CD4-positive, alpha-beta memory T cell (primary cell): ENCODE measurements at places on chromosomes 13 and 19.
A peak's percentile ranks its signal among the peaks of the same experiment; 100 is the strongest.

DNA sequence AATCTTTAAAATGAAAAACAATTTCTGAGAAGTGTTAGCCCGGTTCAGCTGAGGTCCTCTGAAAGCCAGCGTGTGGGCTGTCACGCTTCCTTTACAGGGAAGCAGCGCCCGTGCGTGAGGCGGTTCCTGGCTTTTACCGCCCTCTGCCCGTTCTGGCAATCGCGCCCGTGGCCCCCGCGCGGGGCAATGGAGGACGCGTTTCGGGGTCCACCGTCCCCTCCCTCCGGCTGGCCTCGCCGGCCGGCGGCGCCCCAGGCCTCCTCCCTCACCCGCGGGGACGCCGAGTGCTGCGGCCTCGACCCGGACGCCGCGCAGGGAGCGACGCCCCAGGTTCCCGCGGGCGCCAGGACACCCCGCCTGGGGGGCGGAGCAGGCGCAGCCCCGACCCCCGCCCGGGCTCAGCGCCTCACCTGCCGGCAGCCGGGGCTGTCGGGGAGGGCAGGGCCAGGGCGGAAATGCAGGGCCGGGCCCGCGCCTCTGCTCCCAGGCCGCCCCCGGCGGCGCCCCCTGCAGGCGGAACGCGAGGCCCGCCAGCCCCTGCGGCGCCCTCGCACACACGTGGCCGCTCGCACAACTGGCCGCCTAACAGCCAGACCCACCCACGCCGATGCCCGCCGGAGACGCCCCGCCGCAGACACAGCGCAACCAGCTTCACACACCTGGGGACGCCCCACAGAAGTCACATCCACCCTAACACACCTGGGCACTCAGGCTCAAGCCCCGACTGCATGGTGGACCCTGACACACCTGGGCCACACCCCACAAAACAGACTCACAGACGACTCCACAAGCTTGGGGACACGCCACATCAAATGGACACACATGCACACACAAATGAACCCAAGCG, at the start of gene GGACT:
TSS of gene GGACT (minus strand) at position 459 of the 847 bp plus-strand sequence. CDS start 56,198 bp downstream, outside the sequence.
- DNase-seq, result peak; percentile 77

DNA sequence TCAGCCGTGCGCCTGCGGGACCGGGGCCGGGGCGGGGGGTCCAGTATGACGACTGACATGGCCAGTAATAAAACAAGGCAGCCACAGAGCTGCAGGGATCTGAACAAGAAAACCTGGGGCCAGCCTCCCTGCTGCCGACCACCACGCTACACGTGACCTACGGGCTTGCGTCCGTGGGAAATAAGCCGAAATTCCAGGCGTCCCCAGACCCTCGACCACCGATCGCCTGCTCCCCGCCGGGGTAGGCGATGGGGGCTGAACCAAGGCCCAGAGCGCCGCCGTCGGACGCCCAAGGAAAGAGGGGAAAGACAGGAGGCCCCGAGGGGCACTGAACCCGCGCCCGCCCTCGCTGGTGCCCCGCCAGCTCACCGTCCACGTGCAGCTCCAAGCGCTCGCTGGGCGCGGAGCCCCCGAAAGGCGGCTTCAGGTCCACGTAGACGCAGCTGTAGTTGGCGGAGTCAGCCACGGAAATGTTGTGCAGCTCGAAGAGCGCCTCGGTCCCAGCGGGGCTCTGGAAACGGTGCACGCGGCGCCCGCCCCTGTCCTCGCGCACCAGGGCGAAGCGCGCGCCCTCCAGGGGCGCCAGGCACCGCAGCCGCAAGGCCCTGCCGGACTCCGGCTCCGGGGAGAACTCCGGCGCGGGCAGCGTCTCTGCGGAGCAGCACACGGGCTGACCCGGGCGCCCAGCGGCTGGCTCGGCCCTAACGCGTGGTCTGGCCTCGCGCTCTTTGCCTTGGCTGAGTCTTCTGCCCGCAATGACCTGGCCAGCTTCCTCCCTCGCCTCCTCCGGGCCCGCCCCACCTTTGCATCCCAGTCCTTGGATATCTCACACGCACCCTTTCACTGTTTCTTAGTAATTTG, 3.1 kb downstream of the A1BG start:
- DNase-seq, result no peak

DNA sequence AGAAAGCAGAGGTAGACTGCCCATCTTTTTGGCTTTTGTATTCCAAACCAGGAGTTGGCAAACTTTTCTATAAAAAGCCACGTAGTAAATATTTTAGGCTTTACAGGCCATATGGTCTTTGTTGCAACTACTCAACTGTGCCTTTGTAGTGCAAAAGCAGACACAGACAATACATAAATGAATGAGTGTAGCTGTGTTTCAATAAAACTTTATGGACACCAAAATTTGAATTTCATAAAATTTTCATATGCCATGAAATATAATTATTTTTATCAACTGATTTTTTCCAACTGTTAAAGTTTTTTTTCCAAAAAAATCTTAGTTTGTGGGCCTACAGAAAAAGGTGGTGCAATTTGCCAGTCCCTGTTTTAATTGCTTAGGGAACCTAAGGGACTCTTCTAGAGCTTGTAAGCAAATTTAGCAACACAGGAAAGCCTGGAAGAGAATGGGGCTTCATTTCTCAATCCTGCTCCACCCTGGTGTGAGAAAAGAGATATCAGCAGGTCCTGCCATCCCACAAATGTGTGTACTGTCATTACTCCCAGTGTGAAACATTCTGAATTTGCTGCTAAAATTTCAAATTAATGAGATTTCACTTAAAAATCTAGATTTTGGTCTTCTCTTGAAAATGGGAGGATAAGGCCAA, 194.2 kb downstream of the RGCC start:
- DNase-seq, result no peak

GRCh38 chr13:31116224-31116623, 45.5 kb downstream of the HSPH1 start:
- no peak for DNase-seq

DNA sequence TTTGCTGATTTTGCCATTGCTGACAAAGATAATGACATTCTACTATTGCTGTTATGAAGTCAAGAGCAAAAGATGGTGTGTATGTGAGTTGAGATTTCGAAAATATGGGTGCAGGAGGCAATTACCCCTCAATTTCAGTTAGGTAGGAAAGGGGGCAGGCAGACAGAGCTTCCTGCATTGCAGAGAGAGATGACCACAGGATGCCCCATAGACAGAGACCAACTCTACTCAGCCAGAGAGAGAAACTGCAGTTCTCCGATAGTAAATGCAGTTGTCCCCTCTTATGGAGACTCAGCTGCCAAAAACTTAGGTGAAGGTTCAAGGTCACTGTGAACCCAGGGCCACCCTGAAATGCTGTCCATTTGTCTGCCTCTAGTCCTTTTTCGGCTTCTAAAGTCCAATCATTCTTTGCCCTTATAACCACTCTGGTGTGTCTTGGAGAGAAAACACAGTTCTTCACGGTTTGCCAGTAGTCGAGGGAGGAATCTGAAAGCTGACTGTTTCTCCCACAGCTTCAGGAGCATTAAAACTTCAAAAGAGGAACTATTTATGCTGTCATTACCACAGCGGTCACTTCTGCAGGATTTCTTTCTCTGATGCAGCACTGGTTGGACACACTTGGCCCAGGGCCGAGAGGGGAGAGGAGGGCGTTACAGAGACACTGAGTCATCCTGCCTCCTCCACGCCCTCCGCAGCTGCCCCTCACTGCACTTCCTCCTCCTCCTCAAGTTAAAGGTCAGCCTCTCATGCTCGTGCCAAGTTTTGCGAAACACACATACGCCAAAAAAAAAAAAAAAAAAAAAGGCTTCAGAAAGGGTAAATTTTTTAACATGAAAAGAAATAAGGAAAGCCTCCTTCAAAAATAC, 264.3 kb downstream of the FOXO1 start:
- no peak for DNase-seq

DNA sequence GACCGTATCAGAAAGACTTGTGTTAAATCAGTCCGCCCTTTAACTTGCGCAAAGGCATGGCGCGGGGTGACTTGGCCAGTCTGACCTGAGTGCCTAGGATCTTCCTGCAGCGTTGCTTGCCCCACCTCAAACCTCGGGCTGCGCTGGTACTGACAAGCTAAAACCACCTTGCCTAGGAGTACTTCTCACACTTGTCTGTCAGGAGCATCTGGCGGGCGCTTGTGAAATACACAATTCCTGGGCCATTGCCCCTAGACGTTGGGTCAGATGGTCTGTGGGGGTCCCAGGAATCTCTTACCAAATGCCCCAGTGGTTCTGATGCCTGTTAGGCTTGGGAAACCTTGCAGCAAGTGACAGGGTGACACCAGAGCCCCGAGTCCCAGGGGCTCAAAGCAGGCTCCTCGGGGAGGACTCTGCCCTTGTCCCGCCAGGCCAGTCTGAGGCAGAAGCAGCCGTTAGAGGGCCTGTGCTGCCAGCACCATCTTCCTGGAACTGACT, 12.9 kb downstream of the CEBPG start:
- no peak for DNase-seq

GRCh38 chr13:95533545-95534160, 18.9 kb upstream of the CLDN10 start:
- no peak for DNase-seq

DNA sequence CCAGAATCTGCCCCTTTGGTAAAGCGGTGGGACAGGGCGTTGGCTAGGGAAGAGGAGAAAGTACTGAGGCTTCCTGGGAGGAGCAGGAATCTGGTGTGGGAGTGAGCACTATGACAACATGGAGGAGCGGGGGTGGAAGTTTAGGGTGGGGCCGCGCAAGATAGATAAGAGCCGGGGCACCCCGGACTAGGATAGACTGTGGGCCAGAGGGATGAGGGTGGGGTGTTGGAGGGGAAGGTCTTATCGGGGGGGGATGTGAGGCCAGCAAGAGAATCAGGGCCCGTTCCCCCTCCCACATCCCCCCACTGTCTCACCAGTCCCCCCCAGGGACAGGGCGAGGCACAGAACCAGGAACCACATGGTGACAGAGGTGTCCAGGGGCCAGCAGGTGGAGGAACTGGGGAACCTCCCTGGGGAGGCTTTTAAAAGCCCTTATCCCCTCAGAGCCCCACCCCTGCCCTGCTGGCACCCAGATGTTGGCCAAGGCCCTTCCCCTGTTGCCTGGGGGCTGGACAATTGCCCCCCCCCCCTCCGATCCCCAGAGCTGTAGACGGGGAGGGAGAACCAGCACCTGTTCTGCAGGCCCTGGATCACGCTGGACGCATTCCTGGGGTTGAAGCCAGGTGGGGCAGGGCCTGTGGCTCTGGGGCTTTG, at the start of gene KLK1:
TSS of gene KLK1 (minus strand) at position 399 of the 654 bp plus-strand sequence. CDS start at position 360, 39 bp downstream.
- DNase-seq, result no peak

DNA sequence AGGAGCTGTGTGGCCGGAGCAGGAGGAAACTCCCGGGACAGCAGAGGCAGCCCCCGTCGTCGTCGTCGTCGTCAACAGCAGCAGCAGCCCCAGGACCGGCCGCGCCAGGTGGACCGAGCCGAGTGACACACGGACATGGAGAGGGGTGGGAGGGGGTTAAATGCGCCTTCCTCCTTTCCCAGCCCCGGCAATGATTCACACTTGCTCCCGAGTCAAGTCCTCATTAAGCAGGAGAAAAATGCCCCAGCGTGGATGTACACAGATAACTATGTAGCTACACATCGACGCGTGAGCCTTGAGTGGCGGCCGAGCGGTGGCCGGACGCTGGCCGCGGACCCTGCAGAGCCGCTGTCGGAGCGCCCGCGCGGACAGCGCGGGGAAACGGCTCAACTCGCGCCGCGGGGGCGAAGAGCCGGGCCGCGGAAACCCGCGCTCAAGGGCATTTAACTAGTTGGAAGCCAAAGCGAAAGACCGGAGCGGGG, 645 bp downstream of the UBL3 start:
- DNase-seq, result no peak

- DNase-seq, result no peak
Observed at GRCh38 chr13:96490496-96490989, 400.6 kb downstream of the HS6ST3 start.

DNA sequence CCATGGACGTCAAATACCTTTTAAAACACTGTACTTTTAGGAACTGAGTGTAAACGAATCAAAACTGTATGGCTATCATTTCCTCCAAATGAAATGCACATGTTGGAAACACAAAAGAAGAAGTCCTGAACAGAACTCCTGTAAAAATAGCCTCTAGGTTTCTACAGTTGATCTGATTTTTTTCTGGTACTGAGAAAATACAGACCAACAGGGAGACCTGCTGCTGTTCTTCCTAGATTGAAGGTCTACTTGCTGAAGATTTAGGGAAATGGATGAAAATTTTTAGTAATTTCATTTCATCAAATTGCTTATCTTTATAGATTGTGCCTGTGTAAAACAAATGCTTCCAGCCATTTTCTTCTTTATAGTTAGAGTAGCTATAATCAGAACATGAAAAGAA, 520.4 kb downstream of the SLITRK6 start:
- no peak for DNase-seq

DNA sequence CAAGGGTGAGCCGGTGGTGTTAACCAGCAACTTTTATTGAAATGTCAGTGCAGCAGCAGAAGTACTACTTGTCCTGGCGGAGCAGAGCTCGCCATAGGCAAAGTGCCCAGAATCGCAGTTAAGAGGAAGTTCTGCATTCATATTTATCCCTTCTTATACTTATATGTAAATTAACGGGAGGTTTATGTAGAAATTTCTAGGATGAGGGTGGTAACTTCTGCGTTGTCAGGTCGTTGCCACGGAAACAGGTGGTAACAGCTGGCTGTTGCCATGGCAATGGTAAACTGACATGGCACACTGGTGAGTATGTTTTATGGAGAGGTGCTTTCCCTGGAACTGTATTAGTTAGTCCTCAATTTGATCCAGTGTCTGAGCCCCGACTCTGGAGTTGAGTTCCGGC, 2494.9 kb upstream of the PCDH20 start:
- DNase-seq, result no peak

GRCh38 chr13:37618554-37618953, 20.0 kb upstream of the POSTN start:
- DNase-seq, result no peak

- no peak for DNase-seq
Observed at GRCh38 chr13:46894568-46894967, 2.3 kb downstream of the HTR2A start.

GRCh38 chr13:39567569-39567968, 35.4 kb downstream of the LHFPL6 start:
- no peak for DNase-seq

GRCh38 chr19:926589-927350, 935 bp downstream of the ARID3A start:
- DNase-seq, result no peak

DNA sequence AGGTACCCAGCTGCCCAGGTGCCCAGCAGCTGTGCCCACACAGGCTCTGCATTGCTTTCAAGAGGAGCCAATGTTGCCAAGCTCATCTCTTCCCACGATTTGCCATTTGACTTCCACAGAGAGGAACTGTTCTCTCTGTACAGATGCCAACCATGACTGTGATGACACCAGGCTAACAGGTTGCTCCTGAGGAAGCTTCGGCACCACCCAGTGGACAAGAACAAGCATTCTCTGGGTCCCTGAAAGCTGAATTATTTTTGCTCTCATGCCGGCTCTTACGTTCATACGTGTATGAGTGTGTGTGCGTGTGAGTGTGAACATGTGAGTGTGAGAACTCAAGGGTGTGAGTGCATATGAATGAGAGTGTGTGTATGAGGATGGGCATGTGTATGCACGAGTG, 535.2 kb downstream of the LIG4 start:
- DNase-seq, result no peak
